ENCODE measurements at places on chromosomes 1 and 21. TPM values are rescaled to one million over a fixed set of nuclear protein-coding genes. Genes with fewer than 3 reads are reported as not detected.

GRCh38 chr1:10511494-10511885, 36.7 kb downstream of the PEX14 start:
- peak overlapping the region; percentile 73 for H3K4me3 ChIP-seq
- no peaks in the 10 kb centered on the region for H3K27me3 ChIP-seq
- H3K36me3 ChIP-seq = no peaks in the 10 kb centered on the region
- no peak for DNase-seq
- H3K27ac ChIP-seq = peak overlapping the region; percentile 92

DNA sequence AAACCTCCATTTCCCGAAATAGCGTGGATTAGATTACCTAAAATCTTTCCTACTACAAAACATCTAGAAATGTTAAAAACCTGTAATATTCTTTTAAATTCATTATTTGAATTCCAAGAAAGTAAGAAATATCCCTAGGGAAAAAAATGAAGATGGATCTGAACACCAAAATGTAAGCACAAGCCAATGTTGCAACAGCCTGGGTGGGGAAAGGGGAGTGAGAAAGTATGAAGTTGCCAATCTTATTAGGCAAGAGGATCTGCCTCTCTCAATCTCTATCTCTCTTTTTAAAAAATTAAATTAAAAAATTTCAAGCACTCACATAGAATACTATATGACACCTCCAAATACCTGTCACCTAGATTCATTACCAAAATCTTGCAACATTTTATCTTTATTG, 74.9 kb upstream of the IRF2BP2 start:
- H3K27me3 ChIP-seq = no peaks in the 10 kb centered on the region
- DNase-seq = no peak
- peaks cover 6% of the 10 kb centered on the region for H3K36me3 ChIP-seq
- no peak overlapping the region for H3K4me3 ChIP-seq
- no peaks in the 10 kb centered on the region for H3K4me1 ChIP-seq

DNA sequence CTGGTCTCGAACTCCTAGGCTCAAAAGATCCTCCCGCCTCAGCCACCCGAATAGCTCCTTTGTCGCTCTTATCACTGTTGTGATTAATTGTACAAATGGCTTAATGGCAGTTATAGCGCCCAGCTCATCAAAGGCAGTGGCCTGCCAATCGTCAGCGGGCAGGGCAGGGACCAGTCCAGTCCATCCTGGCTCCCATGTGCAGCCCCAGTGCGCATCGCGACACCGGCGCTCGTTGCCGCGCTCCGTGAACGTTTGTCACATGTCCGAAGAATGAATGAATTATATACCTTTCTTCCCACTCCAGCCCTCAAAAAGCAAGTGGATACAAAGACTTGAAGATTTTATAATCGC, 18.4 kb downstream of the MTX1 start:
- peak overlapping the region; percentile 94 for H3K27ac ChIP-seq
- no peaks in the 10 kb centered on the region for H3K27me3 ChIP-seq

GRCh38 chr1:90201467-90202358, 206.8 kb downstream of the ZNF326 start:
- H3K27ac ChIP-seq = no peak overlapping the region
- H3K27me3 ChIP-seq = no peaks in the 10 kb centered on the region
- no peaks in the 10 kb centered on the region for H3K4me1 ChIP-seq

GRCh38 chr1:179591592-179592580, at the start of gene TDRD5:
Gene TDRD5, plus strand, starts transcription at chr1:179591832. Its CDS starts 784 bp downstream, at chr1:179592616.
- H3K27ac ChIP-seq = no peak within 1 kb of the TSS
- no peaks in the 10 kb centered on the region for H3K36me3 ChIP-seq
- no peak within 1 kb of the TSS for H3K4me3 ChIP-seq
- peaks cover 12% of the 10 kb centered on the region for H3K27me3 ChIP-seq

DNA sequence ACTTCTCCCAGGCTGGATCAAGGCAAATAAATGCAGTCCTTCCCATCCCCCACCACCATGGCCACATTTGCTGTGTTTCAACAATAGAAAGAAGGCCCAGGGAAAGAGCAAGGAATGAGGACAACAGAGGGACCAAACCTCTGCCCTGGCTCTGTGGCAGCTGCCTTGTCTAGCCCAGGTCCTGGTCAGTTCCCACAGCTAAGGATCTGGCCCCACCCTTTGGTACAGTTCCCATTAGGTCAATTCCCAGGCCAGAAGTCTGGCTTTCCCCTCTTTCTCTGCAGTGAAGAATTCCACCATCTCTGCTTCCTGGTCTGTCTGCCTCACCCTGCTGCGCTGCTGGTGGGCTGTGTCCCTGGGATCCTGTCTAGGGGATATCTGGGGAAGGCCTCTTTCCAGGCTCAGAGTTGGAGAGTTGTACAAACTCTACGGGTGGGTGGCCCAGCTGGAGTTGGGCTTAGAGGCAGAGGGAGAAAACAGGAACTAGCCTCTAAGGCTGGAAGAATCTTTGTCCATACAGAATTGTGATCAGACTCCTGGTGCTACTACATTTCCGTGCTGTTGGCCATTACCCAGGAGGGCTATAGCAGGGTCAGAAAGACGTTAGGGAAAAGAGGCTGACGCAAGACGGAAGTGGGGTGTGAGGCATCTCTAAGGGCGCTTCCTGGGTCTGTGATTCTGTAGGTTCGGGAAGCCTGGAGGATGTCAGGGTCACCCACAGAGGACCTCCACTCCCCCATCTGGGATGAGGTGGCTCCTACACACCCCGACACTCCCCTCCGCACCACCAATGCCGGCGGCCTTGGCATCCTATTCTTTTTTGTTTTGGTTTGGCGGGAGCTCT, 953 bp upstream of the NDUFS2 start:
- H3K36me3 ChIP-seq = peaks cover 11% of the 10 kb centered on the region
- peaks cover 50% of the 10 kb centered on the region for H3K4me1 ChIP-seq
- no peaks in the 10 kb centered on the region for H3K27me3 ChIP-seq
- H3K4me3 ChIP-seq = peak overlapping the region; percentile 92

DNA sequence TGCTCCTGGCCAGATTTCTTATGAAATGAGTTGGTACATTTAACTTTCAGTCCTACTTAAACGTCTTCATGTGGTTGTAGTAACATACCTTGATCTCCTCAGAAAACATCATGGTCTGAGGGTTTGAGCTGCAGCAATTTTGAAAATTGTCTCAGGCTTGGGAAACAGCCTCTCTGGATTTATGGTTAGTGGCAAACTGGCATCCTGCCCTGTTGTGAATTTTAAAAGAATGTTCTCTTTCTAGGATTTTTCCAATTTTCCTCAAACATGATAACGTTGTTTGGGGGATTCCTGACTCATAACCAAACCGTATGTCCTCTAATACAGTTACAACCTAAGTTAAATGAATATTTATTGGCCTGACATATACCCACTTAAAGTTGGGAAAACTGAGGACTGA, 624.4 kb downstream of the LMO4 start:
- no peak for DNase-seq
- no peak overlapping the region for H3K27ac ChIP-seq
- no peak overlapping the region for H3K4me3 ChIP-seq
- no peaks in the 10 kb centered on the region for H3K4me1 ChIP-seq

DNA sequence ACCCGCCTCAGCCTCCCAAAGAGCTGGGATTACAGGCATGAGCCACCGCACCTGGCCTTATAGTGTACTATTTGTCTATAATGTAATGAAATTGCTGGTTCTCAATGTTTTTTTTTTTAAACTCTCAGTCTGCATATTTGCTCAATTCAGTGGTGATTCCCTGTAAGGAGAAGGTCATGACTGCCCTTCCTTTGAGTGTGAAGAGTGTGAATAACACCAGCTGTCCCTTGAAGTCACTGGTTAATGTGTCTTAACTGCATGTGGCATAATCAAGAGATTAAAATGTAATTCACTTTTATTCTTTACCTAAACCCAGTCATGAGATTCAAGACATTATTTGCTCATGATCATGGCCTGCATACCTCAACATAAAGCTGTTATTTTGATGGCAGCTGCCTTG, 30.5 kb downstream of the MTF2 start:
- DNase-seq = no peak
- peaks cover 10% of the 10 kb centered on the region for H3K4me1 ChIP-seq
- no peak overlapping the region for H3K27ac ChIP-seq
- no peaks in the 10 kb centered on the region for H3K27me3 ChIP-seq
- H3K4me3 ChIP-seq = no peak overlapping the region

- H3K27me3 ChIP-seq = peaks cover 2% of the 10 kb centered on the region
- H3K36me3 ChIP-seq = no peaks in the 10 kb centered on the region
- DNase-seq = no peak
Measured at GRCh38 chr21:42716074-42716473, 62.7 kb downstream of the PDE9A start.

Gene FALEC
- total RNA-seq = not detected
